Nucleus accumbens (tissue), 56 donors: ENCODE measurements at places on chromosomes 12 and 14.

GRCh38 chr14:61034416-61035120 lies 53.5 kb downstream of the SLC38A6 start:
- no peak for DNase-seq

DNA sequence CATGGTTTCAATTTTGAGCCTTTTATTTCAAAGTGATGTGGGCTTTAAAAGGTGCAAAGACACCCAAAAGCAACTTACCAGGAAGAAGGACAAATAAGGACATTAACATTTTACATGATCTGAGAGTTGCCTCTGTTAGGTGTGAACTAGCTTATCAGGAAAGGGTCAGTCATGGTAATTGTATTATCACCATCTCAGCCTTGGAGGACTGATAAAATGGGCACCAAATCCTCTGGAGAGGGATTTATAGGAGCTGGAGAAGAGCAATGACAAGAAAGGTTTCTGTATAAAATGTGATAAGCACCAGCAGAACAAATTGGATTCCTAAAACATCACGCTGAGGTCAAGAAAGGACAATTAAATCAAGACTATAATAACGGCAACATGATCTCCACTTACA lies 217.7 kb upstream of the PRICKLE1 start:
- no peak for DNase-seq

GRCh38 chr12:118548887-118549509 lies 172.6 kb downstream of the SUDS3 start:
- DNase-seq: no peak

- DNase-seq: no peak
Observed at GRCh38 chr12:132228476-132229192, 84.4 kb downstream of the NOC4L start.

GRCh38 chr14:97824218-97824617 lies 1027.0 kb downstream of the VRK1 start:
- DNase-seq: no peak

DNA sequence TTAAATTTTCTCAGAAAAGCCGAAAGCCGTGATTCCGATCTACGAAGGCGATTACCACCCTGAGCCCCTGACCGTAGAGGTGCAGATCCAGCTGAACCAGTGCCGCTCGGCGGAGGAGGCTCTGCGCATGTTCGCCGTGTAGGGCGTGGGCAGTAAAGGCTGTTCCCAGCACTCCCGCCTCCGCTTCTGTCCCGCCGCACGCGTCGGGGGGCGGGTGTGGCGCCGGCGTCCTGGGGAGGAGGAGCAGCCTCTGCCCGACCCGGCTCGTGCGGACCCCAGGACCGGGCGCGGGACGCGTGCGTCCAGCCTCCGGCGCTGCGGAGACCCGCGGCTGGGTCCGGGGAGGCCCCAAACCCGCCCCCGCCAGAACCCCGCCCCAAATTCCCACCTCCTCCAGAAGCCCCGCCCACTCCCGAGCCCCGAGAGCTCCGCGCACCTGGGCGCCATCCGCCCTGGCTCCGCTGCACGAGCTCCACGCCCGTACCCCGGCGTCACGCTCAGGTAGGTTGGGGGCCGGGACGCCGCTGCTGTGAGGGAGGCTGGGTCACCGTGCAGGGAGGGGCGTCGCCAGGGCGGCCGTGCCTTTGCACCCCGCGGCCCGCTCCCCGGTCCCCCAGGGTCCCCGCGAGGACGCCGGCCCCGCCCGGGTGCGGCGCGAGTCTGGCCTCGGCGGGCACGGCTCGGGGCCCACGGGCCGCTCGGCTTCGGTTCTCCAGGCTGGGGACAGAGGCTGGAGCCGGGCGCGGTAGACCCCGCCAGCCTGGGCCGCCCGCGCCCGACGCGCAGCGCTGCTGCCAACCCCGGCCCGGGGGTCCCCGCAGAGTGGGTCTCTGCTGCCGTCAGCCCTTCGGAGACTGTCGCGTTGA lies at the start of gene B3GNT4:
TSS of gene B3GNT4 (plus strand) at position 409 of the 866 bp plus-strand sequence. CDS start 910 bp downstream, outside the sequence.
- DNase-seq: peak; percentile 47

DNA sequence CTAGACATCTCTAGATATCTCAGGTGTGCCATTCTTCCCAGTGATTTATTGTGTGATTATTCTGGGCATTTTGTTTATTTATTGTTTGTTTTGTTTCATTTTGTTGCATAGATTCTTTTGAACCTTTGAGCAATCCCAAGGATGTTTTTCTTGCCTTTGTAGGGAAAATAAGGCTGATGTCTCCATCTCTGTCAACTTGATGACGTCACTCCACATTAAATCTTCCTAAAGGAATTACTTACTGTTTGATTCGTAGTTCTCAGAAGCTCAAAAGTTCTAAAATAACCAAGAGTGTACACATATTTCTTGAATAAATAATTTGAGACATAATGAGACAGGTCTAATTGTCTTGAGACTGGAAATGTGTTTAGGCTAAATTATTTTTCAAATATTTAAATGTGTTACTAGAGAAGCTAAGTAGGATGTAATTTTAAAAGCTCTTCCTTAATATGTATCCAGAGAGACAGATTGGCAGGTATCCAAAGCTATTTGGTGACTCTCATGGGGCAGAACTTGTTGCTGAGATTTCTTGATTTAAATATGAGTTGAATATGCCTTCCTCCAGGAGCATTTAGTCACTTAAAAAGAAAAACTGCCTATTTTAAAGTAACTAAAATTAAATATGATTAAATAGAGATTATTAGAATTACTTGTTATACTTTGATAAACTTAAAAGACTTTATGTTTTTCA lies 128.7 kb downstream of the CNTN1 start:
- no peak for DNase-seq

DNA sequence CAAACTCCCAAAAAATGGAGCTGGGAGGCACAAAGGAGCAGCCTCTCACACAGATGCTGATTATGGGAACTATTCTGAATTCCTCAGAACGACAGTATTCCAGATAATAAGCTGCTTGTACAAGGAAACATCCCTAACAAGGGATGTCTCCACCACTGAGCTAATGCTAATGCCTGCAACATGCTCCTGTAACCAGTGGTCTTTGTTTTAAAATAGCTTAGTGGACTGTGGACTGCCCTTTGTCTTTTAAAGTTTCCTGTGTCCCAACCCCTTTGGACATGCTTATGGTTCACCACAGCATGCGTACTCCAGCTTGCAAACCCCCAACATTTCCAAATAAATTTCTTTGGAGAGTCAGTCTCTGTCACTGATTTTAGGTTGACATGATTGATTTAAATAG lies 16.4 kb upstream of the PITPNM2 start:
- DNase-seq: no peak

- no peak for DNase-seq
Observed at GRCh38 chr12:111274777-111275176, 94.1 kb downstream of the PHETA1 start.
